ENCODE measurements at places on chromosomes 5 and 9.

GRCh38 chr9:134917431-134918373, at the start of gene FCN1:
Gene FCN1, minus strand, starts transcription at chr9:134917912. Its CDS starts 41 bp downstream, at chr9:134917871.
- no peak for DNase-seq

GRCh38 chr5:88878976-88879375, 4.0 kb downstream of the MEF2C start:
- DNase-seq: no peak

DNA sequence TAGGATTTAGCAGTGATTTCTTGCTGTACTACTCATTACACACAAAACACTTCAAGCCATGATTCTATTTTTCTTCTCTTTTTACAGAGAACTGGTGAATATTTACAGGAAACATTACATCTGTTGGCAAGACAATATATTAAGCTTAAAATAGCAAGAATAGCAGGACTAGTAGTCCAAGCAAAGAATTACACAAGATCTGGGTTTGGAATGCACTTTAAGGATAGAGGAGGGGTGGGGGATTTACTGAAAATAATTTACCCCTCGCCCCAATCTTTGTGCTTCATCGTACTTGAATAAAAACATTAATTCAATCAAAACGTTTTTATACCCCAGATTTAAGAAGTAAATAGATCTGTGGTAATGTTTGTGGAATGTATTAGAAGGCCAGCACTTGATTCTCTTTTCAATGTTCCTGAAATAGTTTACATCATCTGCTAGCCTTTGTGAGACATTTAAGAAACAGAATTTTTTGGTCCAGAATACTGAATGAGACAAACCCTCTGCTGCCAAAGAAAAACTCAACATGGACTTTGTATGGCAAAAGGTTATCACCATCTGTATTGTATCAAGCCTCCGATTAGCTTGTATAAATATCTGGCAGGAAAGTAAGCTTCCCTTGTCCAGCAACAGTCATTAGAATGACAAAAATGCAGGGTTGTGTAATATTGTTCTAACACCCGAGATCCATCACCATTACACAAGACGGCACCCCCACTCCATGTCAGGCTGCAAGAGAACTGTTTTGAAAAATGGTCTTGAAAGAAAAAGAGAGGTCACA, 23.8 kb downstream of the SVEP1 start:
- DNase-seq: no peak

GRCh38 chr9:129665814-129666520, 520 bp downstream of the PRRX2 start:
- DNase-seq: no peak

DNA sequence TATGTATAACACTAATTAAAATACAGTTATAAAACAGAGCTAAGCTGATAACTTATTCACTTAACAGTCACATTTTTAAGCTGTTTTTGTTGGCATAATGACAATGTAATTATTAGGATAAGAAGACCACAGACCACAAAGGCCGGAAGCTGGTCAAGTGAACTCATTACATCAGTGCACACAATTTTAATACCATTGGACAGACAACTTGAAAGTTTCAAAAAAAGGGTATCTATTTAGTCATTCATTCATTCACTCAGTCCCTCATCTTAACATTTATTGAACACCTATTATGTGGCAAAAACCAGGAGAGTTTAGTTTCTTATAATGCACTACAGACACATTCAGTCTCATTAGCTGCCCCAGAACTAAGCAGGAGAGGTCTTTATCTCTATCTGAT, 11.6 kb downstream of the ERP44 start:
- peak; percentile 63 for DNase-seq

Data from RCC 7860 (cell line).